Activated naive CD4-positive, alpha-beta T cell (primary cell): ENCODE measurements at places on chromosomes 1 and 21.
A peak's percentile ranks its signal among the peaks of the same experiment; 100 is the strongest.

GRCh38 chr1:193565971-193566577 lies 379.7 kb upstream of the B3GALT2 start:
- DNase-seq: no peak

DNA sequence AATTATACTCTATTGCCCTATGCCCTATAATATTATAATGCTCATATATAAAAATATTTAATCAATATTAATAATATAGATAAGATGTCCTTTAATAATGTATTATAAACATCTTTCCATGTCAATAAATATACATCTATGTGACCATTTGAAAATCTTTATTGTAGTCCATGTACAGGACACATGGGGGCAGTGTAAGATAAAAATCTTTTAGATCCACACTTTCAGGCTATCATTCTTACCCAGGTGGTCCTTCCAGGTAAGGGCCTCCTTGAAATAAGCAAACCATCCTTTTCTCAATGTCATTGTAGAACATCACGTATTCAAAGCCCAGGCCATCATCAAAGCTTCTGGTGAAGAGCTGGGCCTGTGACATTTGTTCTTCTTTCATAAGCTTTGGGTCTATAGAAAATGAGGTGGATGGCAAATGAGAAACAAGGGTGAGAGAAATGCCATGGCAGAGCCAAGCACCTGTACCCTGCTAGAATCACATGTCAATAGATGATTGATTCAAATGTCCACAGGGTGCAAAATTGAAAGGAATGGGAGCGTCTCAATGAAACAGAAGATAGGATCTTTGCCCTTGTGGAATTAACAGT lies 20.2 kb downstream of the THEM4 start:
- DNase-seq: no peak

DNA sequence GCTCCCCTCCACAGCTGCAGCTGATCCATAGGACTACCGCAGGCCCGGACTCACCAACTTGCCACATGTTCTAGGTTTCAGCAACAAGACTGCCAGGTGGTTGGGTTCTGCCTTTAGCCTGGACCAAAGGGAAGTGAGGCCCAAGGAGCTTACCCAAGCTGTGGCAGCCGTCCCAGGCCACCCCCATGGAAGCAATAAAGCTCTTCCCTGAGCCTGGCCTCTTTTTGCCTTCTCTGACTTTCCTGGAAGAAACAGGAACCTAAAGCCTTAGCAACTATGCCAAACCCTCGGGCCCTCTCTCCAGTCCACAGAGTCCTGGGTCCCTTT lies 2.7 kb upstream of the ARTN start:
- no peak for DNase-seq

- no peak for DNase-seq
These were observed 388.7 kb downstream of the USH2A start for GRCh38 chr1:216034506-216034905.

GRCh38 chr1:95440511-95440910 lies 206.5 kb downstream of the RWDD3 start:
- no peak for DNase-seq

- no peak for DNase-seq
These were observed 118.2 kb upstream of the ADGRL2 start for GRCh38 chr1:81682490-81682889.

- DNase-seq: no peak
These were observed 157.4 kb upstream of the PROX1 start for GRCh38 chr1:213830371-213830770.

GRCh38 chr1:230119340-230119739 lies 52.3 kb downstream of the GALNT2 start:
- DNase-seq: no peak

GRCh38 chr1:193856261-193856660 lies 669.8 kb upstream of the B3GALT2 start:
- DNase-seq: no peak

DNA sequence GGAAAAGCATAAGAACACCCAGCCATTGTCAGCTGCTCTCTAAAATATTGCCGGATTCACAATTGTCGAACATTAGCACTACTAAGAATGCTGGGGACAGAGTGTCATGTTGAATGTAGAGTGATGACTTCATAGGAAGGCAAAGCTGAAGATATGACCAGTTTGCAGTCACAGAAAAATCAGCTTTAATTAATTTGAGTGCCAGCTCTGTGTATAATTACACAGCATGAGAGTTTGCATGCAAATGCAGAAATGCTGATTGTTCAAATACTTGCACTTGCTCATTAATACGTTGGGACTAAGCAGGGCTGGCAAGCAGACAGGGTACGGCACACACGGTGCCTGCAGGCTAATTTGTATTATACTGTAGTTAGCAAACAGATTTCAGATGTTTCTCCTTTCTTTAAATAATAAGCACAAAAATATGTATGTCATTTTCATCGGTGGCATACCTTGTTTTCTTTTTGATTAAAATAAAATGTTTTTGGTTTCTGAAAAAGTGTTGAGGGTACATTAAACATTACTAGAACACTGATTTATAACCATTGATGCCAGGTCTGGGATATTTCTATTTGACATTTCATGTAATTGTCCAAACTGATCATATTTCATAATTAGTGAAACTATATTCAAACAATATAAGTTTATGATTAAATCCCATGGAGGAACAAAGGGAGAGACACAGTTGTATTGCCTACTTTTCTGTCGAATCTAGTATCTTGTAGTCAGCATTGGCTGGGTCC lies 99.8 kb upstream of the ADGRL2 start:
- DNase-seq: no peak

DNA sequence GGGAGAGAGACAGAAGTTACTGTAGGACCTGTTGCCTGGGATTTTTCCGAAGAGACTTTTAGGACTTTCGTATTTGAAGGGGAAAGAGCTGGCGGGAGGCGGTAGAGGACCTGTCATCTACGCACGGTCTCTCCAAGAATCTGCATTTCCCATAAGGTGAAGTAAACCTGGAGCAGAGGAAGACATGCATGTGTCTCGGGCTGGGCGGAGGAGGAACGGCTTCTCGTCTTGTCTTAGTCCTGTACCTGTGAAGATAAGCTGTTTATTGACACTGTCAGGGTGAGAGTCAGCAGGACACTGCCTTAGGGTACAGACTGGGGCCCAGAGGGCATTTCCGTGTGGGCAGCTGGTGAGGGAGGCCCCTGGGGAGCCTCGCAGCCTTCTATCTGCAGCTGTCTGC lies 123.4 kb upstream of the COL6A1 start:
- DNase-seq: no peak

DNA sequence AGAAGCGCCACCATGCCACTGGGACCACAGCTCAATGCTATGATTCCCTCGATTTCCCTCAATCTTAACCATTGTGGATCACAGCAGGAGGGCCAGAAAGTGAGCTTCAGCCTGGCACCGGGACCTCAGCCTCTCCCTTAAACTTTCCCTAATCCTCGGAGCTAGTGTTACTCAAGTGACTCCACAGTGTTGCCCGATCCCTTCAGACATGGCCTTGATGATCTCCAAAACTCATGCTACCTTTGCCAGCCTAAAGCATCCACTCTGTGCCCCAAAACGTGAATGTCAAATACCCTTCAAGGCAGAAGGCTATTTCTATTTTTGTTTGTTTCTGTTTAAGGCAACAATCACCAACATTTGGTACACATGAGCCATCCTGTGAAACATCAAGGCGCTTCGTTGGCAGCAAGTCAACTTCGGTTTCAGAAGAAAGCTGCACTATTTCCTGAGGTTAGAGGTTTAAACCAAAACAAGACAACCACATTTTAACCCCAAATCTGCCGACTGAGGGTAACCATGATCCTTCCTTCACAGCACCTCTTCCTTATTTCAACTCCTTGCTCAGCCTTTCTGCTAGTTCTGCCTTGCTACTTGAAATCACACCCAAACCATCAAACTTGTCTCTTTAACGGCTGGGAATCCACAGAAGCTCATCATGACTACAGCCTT lies 94.4 kb upstream of the KRTAP19-8 start:
- peak; percentile 52 for DNase-seq

GRCh38 chr1:245673881-245674414 lies 519.2 kb downstream of the KIF26B start:
- no peak for DNase-seq

DNA sequence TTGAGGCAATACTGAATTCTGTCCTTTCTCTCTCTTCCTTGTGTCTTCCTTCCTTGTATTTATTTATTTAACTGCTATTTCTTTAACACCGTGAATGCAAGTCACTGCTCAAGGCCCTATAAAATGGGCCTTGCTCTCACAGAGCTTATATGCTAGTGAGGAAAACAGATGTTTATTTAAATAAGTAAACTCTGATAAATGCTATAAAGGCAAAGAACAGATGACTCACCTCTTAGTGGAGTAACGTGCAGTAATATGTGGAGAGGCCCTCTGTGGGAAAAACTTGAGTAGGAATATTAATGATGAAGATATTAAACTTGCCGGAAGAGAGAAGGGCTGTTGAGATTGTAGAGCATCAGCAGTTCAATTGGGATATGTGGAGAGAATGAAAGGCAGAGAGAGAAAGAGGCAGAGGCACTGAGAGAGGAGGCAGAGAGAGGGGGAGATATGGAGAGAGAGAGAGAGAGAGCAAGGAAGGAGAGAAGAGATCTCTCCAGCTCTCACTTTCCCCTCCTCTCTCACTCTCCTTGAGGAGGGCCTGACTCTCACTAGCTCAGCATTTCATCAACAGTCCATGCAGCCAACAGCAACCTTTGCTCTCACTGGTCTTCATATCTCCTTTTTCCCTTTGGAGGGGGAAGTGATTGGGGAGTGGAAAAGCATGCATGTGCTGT lies 322.2 kb downstream of the LMX1A start:
- DNase-seq: no peak

DNA sequence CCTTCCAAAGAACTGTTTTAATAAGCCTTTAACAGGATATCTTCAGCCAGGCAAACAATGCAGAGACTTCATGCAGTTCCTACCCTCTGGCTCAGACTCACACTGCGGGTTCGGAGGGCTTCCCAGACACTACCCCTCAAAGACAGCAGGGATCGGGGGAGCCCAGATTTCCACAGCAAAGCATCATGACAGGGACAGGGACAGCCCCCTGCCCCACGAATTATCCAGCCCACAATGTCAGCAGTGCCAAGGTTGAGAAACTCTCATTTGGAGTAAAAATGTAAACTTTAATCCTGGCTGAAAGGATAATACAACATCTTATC lies 20.1 kb downstream of the NPHP4 start:
- no peak for DNase-seq

GRCh38 chr1:86567878-86568277 lies 21.0 kb downstream of the CLCA4 start:
- DNase-seq: no peak

GRCh38 chr1:117843791-117844190 lies 85.6 kb downstream of the GDAP2 start:
- no peak for DNase-seq

- no peak for DNase-seq
These were observed 14.8 kb upstream of the SLC27A3 start for GRCh38 chr1:153760440-153760839.

- DNase-seq: no peak
These were observed 9.7 kb downstream of the MAPKAPK2 start for GRCh38 chr1:206694171-206695124.

DNA sequence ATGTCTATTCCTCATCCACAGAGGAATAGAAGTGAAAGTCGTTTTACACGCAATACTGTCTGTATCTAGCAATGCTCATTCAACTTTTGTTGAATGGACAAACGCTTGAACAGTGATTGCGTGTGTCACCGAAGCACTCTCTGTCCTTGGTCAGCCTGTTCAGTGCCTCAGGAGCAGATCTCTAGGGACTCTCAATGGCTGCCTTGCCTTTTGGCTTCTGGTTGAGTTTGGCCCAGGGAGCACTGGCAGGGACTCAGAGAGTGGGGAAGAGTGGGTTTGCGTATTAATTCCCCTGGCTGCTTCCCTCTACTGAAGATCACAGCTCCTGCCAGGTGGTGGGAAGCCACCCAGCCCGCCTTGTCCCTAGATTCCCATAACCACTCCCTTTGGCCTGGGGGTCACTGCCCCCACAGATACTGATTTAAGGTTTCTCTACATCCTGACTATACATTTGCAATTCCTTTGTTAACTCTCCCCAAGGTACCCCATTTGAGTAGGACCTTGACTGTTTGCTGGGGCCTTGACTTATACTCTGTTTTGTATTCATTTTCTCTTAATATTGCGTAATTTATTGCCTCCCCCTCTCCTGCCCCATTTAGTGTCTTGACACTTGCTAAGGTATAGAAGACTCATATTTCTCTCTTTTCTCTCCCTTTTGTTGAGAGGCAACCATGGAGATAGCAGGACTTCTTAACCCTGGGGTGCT lies 61.7 kb upstream of the USP24 start:
- no peak for DNase-seq

DNA sequence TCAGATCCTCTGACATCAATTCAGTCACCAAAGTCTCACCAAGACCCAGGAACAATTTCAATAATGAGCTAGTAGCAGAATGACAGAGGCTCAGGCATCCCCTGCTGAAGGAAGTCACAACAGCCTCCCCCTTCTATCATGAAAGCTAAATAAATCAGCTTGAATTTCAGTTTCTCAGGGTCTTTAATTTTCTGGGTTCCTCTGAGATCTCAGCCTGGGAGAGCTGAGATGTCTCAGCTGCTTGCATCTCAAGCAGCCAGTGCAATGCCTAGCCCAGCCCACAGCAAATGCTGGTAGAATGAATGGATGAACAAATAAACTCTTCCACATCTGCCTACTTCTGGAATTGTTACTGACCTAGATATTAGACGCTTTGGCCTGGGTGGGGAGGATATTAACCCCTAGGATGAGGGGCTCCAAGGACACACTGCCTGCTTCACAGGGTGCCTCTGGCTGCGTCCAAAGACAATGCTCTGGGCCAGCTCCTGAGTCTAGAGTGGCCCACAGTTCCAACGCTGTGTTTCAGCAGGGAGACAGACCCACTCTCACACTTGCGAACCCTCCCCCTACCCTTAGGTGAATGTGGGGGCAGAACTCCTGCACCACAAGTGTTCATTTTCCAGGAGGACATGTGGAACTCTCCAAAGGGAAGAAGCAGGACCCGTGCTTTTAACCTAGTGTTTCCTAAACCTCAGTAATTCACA lies 11.2 kb upstream of the LORICRIN start:
- no peak for DNase-seq

DNA sequence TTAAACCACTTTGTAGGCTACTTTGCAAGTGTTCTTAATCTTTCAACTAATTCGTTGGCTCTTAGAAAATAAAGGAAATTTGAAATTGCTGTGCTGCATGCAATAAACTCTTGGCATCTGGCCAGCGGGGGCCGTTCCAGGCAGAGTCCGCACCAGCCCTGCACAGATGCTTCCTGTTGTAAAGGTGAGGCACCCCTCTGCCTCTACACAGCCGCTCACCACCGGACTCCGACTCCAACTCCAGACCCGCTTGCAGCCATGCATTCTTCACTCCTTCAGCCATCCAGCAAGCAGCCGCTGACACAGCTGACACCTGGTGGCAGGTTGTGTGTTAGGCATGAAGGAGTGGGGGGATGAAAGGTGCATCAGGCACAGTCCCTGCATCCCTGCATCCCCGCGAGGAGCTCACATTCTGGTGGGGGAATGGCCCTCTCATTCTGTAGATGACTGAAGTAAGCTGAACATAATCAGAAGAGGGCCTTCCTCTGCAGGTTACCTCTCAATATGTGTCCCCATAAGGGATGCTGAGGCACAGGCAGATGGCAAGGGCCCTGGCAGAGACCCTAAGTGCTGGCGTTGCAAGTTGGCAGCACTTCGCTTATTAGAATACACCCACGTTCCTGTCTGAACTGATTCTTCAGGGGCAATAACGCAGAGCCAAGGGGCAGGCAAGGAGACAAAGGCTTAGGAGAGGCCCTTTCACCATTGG lies 56.8 kb downstream of the GLIS1 start:
- no peak for DNase-seq
